GM03348 (cell line): ENCODE measurements at places on chromosomes 4 and X.

DNA sequence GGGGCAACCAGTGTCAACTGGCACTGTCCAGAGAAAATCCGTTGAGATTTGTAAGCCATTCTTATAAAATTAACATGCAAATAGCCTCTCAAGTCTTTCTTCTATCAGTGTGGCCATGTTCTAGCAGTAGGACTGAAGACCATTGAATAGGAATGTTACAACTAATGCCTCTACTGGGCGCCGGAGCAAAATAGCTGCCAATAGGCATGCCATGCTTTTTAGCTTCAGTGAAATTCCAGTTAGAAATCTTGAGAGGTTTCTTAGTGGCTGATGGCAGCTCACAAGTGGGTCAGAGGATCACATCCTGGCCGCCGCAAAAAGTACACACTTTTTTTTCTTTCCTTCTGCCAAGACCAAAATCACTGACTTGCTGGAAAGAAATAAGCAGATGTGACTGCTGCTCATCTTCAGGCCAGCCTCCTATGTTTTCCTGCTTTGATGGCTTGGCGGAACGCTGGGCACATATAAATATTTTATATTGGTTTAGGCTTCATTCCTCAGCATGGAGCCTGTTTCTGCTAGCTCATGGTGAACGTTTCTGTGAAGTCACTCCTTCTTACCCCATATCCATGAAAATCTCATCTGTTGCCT lies 293.1 kb downstream of the TENM3 start:
- DNase-seq, result no peak

- peak; percentile 67 for DNase-seq
These were observed at the start of gene KLHL13 for GRCh38 chrX:118116713-118117550. KLHL13 (minus strand) TSS chrX:118116810; CDS start chrX:118028473, 88,337 bp downstream.

DNA sequence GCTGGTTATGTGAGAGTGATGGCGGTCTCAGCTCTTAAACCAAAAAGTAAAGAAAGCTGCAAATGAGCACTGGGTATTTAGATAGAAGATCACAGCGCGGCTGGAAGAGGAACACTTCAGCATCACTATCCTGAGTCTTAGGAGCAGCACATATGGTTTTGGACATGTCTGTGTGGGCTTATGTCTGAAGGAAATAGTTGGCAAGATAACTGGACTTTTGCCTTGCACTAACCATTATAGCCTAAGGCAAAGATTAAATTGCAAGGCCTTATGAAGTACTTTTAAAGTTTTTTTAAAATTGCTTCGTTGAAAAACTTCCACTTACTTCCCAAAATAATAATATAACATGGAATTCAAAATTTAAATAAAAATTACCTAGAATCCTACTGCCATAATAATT lies 4.6 kb upstream of the RAB9A start:
- DNase-seq, result no peak

DNA sequence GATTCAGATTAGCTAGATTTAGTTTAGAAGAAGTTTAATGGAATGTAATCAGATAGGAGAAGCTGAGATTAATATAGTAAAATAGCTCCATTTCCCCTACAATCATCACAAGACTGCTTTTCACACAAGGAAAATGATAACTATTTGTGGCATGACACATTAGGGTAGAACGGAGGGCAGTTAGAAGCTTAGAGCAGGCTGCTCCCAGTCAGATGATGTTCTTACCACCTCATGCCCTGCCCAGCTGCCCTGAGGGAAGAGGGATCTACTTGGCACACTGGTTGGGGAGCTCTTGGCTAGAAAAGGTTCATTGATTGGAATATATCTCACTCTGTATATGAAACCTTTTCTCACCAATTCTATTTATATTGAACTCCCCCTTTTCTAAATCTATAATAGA lies 180.7 kb upstream of the IL15 start:
- DNase-seq, result no peak

- DNase-seq, result peak; percentile 73
These were observed 39.9 kb downstream of the FAM149A start for GRCh38 chr4:186144198-186144945.

DNA sequence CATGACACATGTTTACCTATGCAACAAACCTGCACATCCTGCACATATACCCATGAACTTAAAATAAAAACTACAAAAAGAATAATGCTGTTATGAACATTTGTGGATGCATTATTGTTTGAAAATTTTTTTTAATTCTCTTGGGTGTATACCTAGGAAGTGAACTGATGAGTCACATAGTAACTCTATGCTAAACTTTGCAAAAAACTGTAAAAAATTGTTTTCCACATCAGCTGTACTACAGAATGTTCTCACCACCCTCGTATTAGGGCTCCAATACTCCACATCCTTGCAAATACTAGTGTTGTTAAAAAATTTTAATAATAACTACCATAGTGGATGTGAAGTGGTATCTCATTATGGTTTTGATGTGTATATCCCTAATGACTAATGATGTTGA lies 33.3 kb upstream of the ZNF280C start:
- no peak for DNase-seq
